ENCODE measurements at places on chromosomes 6 and 20. TPM values are rescaled to one million over a fixed set of nuclear protein-coding genes. Genes with fewer than 3 reads are reported as not detected.

Gene TBX18
- not detected for total RNA-seq

DNA sequence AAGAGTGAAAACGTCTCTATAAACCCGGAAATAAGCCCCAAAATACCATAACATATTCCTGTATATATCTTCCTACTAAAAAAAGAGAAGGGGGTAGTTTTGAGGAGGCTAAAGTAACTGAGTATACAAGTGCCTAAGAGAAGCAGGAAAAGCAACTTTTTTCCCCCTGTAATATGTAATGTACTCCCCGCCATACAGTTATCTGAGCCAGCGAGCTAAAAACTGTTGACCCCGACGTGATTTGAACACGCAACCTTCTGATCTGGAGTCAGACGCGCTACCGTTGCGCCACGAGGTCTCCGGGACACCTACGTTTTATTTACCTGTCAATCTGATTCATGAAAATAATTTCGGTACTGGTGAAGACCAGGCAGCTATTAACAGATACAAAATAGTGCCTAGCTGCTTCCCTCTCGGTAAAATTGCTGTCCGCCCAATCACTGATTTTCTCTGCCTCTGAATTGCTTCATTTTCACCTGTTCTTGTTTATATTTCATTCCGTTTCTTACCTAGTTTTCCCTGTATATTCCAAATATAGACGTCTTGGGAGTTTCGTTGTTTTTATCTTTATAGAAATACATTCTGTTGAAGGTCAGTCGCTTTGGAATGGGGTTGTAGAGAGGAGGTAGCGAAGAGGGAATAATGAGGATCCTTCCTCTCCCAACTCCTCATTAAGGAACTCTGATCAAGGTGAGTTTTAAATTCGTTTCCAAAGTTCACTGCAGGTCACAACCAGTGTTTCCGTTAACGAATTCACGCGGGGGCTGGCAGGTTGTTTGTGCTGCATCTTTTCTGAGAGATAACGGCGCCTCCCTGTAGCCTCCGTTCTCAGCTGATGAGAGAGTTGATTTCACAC lies 33.6 kb upstream of the BTN3A2 start:
- DNase-seq: peak; percentile 81

Gene HSF2
- 12.1 TPM for total RNA-seq

DNA sequence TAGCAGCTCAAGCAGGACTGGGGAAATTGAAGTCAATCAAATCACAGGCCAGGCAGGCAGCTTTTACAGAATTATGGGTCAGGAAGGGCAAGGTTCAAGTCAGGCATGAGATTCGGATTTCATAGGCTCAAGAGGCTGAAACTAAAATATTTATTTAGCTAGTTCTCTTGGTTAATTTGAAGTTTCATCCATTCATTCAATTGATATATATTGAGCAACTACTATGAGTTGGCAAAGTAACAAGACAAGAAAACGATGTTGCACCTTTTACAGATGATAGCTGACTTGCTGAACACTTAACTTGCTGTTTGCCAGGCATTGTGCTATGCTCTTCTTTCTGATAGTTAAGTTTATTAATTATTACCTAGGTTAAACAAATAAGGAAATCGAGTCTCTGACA lies 20.5 kb upstream of the ASCC3 start:
- no peak for DNase-seq

DNA sequence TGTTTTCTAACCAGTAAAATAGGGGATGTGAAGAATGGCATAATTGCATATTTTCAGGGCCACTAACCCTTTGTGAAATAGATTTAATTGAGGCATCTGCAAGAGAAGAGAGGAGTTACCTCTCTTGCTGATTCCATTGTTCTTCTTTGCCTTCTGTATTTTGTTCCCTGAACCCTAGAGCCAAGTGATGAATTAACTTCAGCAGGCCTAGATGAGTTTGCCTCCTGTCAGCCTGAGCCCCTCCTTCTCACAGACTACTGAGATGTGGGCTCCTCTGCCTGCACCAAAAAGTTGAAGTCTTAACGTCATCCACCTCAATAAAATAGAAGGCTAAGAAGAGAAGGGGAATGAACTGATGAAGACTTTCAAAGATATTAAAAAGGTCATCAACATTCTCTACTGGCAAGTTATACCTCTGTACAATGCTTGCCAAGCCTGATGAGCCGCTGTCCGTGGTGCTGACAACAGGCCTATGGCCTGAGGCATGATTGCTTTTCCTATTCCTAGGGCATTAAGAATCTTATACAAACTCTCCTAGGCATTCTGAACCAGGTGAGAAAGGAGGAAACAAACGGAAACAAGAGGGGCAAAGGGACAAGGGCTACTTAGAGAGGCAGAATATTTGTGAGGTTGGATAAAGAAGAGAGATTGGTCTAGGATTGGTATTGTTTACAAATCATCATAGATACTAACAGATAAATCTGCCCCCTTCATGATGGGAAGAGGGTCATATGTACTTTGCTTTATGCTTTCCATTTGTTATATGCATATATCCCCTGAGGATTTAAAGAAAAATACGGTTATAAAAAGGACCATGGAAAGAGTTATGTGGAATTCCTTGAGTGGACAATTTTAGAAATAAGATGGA lies 46.8 kb downstream of the CD24 start:
- peak; percentile 70 for DNase-seq

Gene NQO2
- 9.9 TPM for total RNA-seq

Gene SIRPG
- total RNA-seq: not detected

DNA sequence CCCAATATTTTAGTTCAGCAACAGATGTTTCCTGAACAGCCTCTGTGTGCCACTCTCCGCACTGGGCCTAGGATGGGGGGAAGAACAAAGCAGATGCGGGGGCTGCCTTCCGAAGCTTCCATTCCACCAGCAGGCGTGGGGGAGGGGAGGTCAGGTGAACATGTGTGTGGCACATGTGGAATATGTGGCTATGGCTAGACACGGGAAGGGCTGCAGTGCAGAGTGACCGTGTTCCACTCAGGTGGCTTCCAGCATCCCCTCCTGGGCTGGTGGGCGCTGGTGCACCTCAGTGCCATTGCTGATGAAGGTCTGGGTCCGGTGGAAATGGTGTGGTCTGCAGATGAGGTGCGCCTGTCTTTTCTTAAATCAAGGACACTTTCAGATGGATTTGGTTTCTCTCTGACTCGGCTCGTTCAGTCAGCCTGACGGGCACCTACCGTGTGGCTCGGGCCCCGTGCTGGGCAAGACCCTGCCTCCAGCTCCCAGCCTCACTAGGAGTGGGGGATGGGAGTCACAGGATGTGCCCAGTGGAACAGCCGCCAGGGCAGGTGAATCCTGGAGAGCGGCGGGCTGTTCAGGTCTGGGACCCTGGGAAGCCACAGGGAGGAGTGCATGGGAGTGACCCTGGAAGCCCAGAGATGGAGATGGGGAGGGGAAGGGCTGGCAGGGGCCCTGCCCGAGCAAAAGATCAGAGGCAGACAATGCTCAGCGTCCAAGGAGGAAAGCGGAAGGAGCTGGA lies 111.0 kb downstream of the SYCP2 start:
- DNase-seq: no peak

- no peak for DNase-seq
Measured at GRCh38 chr6:90079560-90080490, 185.6 kb downstream of the GJA10 start.

DNA sequence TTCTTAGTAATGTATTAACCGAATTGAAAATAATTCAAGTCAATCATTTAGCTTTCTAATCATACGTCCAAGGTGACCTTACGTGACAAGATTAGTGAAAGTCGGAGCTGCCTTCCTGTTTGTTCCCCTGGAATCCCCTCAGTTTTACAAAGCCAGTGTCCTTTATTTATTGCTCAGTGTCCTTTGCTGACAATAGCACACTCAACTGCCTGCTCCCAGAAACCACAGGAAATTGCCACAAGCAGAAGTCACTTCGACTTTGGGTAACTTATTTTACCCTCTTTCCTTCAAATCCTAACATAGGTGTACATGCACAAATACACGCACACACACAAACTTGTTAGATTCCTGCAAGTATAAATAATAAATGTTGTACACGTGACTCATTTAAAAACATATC lies 1167.7 kb upstream of the ADGRB3 start:
- no peak for DNase-seq

- no peak for DNase-seq
Measured at GRCh38 chr20:58719258-58719657, 26.7 kb downstream of the NPEPL1 start.

All from OCI-LY7 (cell line).